ENCODE measurements at places on chromosomes 1 and 21.

DNA sequence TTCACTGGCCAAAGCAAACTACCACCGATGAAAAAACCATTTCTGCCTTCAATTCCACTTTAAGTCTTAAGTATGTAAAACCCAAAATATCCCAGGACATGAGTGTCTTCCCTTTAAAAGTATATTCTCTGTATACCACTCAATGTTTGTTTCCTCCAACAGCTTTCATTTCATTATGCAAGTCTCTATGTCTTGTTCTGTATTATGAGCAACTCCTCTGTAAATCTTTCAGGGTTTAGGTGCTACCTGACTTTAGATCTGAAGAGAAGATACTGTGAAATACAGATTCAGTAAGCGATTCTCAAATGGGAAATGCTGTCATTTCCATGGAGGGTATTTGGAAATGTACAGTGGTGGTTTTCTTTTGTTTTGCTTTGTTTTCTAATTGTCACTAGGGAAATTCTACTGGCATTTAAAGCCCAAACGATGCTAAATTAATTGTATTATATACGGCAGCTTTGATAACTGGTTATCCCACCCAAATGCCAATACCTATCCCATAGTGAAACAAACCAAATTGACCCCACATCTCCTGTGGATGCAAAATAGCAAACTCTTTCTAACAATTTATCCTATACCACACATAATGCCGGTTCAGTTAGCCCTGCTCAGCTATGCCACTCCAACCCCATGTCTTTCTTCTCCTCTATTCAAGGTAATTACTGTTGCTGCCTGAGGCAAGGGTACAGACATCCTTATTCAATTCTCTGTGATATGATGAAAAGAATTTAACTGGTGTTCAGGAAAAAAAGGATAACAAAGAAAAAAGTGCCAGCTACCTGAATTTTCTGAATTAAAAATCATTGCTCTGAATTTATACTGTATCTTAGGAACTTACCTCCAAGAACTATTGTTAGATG, 182.8 kb downstream of the EIF4G3 start:
- DNase-seq, result no peak

- DNase-seq, result no peak
Measured at GRCh38 chr1:55534565-55535121, 319.5 kb upstream of the USP24 start.

- DNase-seq, result no peak
Measured at GRCh38 chr1:244224487-244225430, 173.7 kb downstream of the ZBTB18 start.

DNA sequence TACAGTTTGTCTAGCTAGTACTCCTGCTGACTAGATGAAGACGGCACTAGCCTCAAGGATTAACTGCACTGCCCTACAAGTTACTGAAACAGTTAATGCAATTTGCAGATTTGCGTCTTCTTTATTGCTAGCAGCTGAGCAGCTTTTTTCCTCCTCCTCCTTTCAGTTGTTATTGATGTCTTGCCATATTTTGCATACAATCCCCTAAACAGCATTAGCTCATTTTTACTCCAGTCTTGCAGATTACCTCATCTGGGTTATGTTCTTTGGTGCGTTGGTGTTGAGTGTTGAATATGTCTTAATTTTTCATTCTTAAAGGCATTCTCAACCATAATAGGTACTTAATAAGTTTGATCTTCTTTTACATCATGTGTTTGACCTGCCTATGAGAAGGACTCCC, 363.4 kb upstream of the LYPLAL1 start:
- DNase-seq, result no peak

- DNase-seq, result no peak
Measured at GRCh38 chr21:29236201-29236600, 62.5 kb upstream of the BACH1 start.
